ENCODE measurements at places on chromosomes 5 and 9.

GRCh38 chr5:2697041-2697440, 54.4 kb downstream of the IRX2 start:
- no peak for DNase-seq

GRCh38 chr5:33937017-33937706, 976 bp downstream of the RXFP3 start:
- DNase-seq, result no peak

- DNase-seq, result no peak
Observed at GRCh38 chr5:116451905-116452450, 122.6 kb downstream of the SEMA6A start.

GRCh38 chr5:173242675-173243121, 7.7 kb upstream of the NKX2-5 start:
- DNase-seq, result no peak

- no peak for DNase-seq
Observed at GRCh38 chr9:136506425-136506824, 23.6 kb upstream of the SEC16A start.

- DNase-seq, result no peak
Observed at GRCh38 chr5:181205761-181206649, 1.0 kb upstream of the TRIM7 start.

- DNase-seq, result no peak
Observed at GRCh38 chr5:41213340-41213739, at the start of gene C6. Gene C6, minus strand, starts transcription at chr5:41213532. Its CDS starts 10,302 bp downstream, at chr5:41203230.

GRCh38 chr9:105206496-105206820, 38.0 kb upstream of the SLC44A1 start:
- no peak for DNase-seq

DNA sequence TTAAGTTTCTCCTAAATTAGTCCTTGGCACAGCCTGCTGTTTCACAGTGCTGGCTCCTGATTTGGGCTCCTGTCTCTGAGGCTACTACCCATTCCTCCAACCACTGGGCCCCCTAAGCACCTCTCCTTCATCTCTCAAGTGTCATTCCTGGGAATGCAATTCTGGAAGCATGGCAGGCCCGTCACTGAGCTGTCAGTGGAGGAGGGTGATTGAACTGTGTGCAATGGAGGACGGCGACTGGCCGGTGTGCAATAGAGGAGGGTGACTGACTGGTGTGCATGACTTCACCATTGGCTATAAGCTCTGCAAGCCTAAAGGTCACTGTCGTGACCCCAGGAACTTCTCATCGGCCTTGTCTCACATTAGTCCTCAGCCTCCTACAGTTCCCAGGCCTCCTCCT, 12.4 kb upstream of the IL17B start:
- DNase-seq, result no peak

DNA sequence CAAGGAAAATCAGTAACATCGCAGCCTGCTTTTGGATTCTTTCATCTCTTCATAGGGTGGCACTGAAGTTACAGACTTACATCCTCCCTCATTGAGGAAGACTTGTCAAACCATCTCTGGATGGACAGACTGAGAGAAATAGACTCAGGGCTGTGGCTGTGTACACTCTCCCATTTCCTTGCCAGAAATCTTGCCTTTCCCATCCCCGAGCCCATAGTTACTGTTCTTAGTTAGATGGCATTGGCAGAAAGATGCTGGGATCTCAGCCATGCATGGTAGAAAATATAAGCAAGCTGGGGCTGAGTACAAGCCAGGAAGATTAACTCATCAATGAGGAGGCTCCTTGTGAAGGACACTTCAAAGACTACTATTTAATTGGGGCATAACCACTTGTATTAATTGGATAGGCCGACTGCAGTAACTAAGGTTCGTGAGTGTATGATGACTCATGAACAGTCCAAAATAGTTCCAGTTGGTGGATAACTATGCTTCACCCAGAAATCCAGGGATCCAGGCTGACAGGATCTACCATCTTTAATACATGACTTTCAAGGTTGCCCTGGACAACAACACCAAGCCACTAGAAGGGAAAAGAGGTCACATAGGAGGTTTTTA, 137.9 kb downstream of the TMEM38B start:
- no peak for DNase-seq

DNA sequence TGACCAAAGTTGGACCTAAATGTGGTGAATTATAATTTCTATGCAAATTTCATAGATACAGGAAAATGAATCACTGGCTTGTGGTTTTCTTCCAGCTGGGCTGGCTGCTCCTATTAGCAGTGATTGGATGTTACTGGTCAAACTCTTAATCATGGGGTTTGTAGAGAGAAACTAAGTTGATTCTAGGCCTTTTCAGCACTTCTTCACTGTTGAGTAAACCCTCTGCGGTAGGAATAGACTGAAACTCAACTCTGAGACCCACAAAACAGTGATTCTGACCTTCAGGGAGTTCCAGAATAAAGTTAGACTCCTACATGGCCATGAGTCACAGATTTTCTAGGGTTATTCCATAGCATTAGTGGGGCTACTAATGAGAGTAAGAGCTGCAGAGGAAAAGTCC, 47.9 kb upstream of the FKTN start:
- no peak for DNase-seq

DNA sequence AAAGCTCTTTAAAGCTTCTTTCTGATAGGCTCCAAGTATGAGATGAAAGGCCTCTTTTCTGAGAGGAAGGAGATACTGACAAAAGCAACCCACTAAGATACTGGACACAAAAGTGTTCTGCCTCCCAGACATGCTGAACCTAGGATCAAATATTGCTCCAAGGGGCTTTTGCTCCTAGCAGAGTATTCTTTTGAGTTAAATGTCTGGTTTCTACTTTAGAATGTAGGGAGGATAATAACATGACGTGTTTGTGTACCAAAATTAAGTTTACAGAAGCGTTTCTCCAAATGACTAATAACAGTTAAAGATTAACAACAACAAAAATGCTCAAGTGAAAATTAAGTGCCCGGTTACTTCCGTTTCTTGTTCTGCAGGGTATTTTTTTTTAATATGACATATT, 2293.3 kb upstream of the C9orf72 start:
- DNase-seq, result no peak

DNA sequence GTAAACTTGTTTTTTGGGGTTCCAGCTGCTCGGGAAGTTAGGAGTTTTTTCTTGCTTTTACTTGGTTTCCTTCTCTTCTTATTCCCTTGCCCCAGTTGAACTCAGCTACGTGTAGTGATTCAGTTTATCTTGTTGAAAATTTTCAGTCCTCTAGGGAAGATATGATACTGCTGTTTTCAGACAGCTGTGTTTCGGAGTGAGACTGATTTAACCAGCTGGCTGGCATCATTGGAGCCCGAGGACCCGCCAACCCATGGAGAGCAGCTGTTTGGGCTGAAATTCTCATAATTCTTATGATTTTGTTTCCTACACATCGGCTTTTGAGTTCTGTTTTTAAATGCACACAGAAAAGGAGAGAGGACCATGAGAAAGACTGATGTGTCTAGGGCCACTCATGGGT, 271.5 kb downstream of the NR3C1 start:
- peak; percentile 12 for DNase-seq

DNA sequence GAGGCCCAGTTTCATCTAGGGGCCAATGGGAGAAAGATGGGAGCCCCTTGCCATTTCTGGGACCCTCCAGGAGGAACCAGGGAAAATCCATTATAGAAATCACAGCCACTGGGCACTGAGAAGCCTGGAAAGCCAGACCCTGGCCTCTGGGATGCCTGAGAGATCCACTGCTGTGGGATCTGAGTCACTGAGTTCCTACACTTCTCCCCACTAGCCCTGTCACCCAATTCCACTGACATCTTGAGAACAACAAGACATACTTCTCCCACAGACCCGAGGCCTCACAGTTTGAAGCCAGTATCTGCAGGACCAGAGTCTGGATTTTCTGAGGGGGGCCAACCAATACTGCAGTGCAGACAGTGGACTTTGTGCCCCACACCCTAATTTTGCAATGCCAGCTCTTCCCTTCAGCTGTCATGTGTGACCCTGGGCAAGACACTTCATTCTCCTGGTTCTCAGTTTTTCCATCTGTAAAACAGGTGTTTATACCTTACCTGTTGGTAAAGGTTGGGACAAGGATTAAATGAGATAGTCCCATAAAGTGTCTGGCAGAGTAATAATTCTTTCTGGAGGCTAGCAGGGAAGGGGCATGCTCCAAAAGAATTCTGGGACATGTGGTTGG, 46.5 kb downstream of the CXXC5 start:
- no peak for DNase-seq

DNA sequence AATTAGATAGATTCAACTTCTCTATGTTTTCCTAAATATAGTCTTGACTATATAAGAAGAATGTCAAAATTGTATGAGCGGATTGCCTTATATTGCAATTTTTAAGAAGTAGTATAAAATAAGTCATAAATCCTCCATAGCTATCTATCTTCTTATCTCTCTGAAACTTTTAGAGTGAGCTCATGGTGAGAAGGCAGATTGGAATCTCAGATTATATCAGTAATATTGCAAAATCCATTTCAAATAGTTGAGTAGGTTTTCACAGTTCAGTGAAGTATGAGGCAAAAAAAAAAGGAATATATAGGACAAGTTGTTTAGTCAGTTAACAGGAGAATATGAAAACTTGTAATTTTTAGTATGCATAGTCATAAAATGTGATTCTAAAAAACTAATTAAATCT, 156.4 kb downstream of the FAM174A start:
- no peak for DNase-seq

DNA sequence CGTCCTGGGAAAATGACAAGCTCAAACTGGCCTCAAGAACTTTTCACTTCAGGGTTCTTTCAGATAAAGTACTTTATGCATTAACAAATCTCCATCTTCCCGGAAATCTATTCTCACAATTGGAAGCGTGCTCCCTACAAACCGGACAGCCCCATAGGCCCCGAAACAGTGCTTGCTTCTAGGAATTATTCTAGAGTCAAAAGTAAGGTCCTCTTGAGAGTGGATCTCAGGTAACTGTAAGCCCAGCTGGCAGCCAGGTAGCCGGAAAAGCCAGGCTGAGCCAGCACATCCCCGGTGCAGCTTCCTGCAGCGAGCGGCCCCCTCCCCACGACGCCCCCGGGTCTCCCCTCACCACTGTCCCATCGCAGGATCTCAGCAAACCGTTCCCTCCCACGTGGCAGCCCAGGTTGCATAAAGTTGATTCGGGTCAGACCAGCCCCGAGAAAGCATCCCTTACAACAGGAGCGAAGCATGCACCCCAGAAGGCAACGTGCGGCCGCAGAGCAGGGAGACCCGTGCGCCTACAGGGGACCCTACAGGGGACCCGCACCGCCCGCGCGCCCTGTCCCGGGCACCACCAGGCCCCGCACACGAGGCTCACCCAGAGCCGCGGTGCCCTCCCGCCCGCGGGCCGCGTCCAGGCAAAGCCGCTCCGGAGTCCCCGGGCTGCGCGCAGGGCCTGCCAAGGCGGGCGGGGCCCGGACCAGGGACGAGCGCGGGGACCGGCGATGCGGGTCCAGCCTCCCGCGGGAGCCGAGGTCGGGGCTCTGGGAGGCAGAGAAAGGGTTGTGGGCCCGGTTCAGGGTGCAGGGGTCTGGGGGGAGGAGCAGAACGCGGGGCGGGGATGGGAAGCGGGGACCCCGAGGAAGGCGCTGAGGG, 920 bp downstream of the LPCAT1 start:
- no peak for DNase-seq

GRCh38 chr5:45402804-45403455, 293.2 kb downstream of the HCN1 start:
- no peak for DNase-seq

DNA sequence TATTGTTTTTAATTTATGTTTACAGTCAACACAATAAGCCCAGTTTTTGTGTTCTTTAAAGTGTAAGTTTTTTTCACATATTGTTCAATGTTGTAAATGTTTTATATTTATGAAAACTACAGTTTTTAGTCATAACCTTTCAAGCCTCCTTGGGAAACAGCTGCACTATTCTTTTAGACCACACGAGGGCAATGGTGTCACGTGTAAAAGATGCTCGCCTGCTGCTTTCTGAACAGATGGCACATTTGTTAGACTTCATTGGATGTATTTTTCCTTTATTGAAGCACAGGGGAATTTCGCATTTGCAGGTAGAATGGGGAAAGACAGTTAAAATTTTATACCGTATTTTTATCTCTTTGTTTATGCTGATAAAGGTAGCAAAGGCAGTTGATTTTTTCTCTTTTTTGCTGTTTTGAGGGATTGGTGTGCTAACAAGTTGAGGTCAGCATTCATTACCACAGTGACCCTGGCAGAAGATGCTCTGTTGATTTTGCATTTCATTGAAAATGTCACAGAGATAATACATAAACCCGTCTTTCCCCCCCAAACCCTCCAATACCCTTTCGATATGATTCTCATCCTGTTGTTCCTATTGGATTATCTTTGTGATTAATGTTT, 59.0 kb downstream of the MAT2B start:
- DNase-seq, result peak; percentile 62

DNA sequence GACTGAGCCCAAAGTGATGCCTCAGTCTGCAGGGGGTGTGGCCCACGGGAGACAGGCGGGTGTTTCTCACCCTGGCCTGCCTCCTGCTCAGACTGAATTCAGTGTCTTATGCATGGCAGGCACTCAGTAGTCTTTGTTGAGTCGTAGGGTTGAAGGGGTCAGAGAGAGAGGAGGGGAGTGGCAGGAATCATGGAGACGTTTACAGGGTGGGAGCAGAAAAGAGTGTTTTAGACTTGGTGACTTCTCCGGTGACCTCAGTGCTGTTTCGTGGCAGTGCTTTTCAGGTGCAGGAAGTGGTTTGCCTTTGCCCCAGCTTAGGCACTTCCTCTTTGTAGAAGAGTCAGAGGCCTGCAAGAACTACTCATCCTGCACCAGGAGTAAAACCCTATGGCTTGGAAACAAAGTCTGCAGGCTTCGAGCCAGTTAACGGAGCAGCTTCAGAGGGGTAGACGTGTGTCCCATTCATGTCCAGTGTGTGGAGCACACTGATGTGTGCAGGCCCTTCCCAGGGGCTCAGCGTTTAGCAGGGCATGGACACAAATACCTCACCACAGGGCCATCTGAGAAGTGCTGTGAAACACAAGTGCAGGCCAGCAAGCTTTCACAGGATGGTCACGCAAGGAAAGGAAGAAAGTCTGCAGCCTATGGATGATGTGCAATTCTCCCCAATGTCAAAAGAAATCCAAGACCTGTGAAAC, 24.5 kb upstream of the SEMA4D start:
- DNase-seq, result no peak

DNA sequence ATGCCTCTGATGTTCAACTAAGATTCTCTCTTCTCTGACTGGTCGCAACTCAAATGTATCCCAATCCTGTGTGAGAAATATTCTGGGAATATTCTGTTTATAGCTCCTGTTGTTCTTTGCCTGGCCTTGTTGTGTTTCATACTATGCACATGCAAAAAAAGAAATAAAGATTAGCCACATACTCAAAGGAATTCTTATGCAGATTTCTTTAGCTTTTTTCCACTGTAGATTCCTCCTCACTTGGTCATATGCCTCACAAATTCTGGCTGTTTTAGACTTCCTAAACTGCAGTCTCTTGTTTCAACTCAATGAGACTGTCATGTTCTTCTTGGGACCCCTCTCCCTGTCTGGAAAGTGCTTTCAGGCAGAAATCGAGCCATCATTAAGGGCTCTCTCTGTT, 217.5 kb upstream of the SH3GL2 start:
- no peak for DNase-seq

Data from NCI-H1694 treated with DMSO at 0.1 percent for 48 hours (cell line).